ENCODE measurements at places on chromosomes 4 and X.

DNA sequence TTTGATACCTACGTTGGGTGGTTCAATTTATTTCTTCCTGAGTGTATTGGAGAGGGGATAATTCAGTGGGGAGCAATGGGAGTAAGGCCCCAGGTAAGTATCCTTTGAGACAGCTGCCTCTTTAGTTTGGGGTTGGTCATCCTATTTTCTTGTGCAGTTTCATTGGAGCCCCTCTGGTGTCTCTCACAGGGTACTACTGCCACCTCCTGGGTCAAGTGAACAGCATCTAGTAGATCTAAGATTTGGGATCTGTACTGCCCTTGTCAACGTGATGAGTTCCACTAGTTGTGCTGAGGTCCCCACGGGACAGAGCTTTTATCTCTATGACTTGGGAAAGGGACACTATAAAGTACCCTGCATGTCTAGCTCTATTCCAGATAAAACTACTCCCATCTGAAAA, 80.6 kb downstream of the PBDC1 start:
- no peak overlapping the region for H3K27ac ChIP-seq
- H3K4me3 ChIP-seq, result no peak overlapping the region
- no peaks in the 10 kb centered on the region for H3K4me1 ChIP-seq
- DNase-seq, result no peak
- H3K27me3 ChIP-seq, result no peaks in the 10 kb centered on the region

DNA sequence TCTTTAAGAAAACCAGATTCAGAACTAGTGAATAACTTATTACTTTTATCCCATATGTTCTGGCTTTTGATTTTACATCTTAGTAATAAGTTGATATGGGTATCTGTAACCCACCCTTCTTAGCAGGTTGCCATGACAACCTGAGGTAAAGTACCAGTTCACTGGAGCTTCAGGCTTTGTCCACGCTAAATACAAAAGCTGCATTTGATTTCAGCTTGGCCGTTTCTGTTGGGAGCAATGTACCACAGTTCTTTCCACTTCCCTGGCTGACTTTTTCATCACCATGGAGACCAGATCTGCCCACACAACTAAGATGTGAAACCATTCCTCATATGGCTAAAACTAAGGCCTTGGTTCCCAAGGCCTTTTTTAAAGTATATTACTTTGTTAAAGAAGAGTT, 26.1 kb downstream of the KLHL34 start:
- DNase-seq, result no peak
- H3K4me3 ChIP-seq, result no peak overlapping the region
- no peak overlapping the region for H3K27ac ChIP-seq
- no peaks in the 10 kb centered on the region for H3K36me3 ChIP-seq
- H3K4me1 ChIP-seq, result no peaks in the 10 kb centered on the region

- no peaks in the 10 kb centered on the region for H3K4me1 ChIP-seq
- H3K4me3 ChIP-seq, result no peak overlapping the region
- no peaks in the 10 kb centered on the region for H3K36me3 ChIP-seq
Observed at GRCh38 chrX:134741746-134742145, 83.5 kb upstream of the PLAC1 start.

DNA sequence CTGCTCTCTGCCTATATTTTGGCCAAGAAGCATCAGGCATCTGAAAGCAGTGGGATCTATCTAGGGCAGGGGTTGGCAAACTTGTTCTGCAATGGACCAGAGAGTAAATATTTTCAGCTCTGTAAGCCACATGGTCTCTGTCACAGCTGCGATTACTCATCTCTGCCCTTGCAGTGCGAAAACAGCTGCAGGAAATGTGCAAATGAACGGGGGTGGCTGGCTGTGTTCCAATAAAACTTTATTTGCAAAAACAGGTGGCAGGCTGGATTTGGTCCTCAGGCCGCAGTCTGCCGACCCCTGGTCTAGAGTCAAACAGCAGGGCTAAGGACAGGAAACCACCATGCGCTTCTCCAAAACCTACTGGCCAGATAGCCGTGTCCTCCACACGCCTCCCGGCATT, 48.6 kb downstream of the ACOX3 start:
- DNase-seq, result no peak
- H3K27ac ChIP-seq, result peak overlapping the region; percentile 84
- H3K27me3 ChIP-seq, result no peaks in the 10 kb centered on the region
- peaks cover 32% of the 10 kb centered on the region for H3K36me3 ChIP-seq
- H3K4me1 ChIP-seq, result peaks cover 31% of the 10 kb centered on the region

DNA sequence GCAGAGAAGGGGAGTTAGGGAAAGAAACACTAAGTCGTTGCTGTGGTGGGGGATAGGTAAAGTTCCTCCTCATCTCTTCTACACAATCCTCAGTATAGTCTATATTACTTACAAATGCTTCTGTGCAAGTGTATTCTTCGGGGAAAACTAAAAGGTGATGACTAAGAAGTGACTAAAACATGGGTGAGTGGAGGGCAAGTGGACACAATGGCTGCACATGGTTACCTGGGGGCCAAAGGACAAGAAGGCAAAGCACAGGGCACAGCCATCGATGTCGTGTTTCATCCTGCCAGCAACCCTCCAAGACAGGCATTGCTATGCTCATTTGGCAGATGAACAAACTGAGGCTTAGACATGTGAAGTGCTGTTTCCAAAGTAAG, 35.5 kb upstream of the CCKAR start:
- H3K27ac ChIP-seq, result no peak overlapping the region
- no peaks in the 10 kb centered on the region for H3K4me1 ChIP-seq
- H3K27me3 ChIP-seq, result no peaks in the 10 kb centered on the region
- no peak for DNase-seq

DNA sequence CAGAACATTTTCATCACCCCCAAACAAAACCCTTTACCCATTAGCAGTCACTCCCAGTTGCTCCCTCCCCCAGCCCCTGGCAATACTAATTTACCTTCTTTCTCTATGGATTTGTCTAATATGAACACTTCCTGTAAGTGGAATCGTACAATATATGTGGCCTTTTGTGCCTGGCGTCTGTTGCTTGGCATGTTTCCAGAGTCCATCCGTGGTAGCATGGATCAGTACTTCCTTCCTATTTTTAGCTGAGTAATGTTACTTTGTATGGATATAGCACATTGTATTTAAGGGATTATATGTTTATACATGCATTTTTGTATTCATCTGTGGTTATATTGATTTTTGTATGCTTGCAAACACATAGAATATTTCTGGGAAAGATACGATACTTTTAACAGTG, 48.2 kb downstream of the PPEF1 start:
- H3K27me3 ChIP-seq, result no peaks in the 10 kb centered on the region
- no peak for DNase-seq
- H3K36me3 ChIP-seq, result no peaks in the 10 kb centered on the region
- no peaks in the 10 kb centered on the region for H3K4me1 ChIP-seq

Data from vagina (tissue), 2 donors.